Fibroblast of villous mesenchyme (primary cell): ENCODE measurements at places on chromosomes 7 and 10. TPM values are rescaled to one million over a fixed set of nuclear protein-coding genes. Genes with fewer than 3 reads are reported as not detected.

The CALHM1 gene
- total RNA-seq: not detected in 2 replicates

The AMZ1 gene
- 12.2 and 14.2 TPM in 2 replicates for total RNA-seq

The CYP2C19 gene
- 0.43 TPM in 1 of 2 replicates, not detected in the other for total RNA-seq

The GIMAP8 gene
- under 0.01 TPM in 1 of 2 replicates, not detected in the other for total RNA-seq

The SPDYE11 gene
- total RNA-seq: not detected in 2 replicates

The TFEC gene
- not detected in 2 replicates for total RNA-seq

The KNDC1 gene
- total RNA-seq: 1.9 and 5.6 TPM in 2 replicates

The ARHGAP22 gene
- 22.9 and 31.6 TPM in 2 replicates for total RNA-seq

The BCCIP gene
- total RNA-seq: 31.2 and 48.4 TPM in 2 replicates

The CALML5 gene
- not detected in 2 replicates for total RNA-seq

The HYAL4 gene
- under 0.01 and 0.64 TPM in 2 replicates for total RNA-seq

The HABP2 gene
- not detected in 2 replicates for total RNA-seq

The TAF3 gene
- 2.2 and 2.3 TPM in 2 replicates for total RNA-seq

The ALOX5 gene
- not detected in 2 replicates for total RNA-seq

The IGFBP1 gene
- total RNA-seq: under 0.01 TPM in 1 of 2 replicates, not detected in the other

The IDI1 gene
- total RNA-seq: 114 and 174 TPM in 2 replicates

The NUDT5 gene
- 59.2 and 64.1 TPM in 2 replicates for total RNA-seq

The CDK14 gene
- total RNA-seq: 29.0 and 41.0 TPM in 2 replicates

The ZP3 gene
- 0.86 and 0.97 TPM in 2 replicates for total RNA-seq

The ZNF853 gene
- under 0.01 and 0.32 TPM in 2 replicates for total RNA-seq

The CPED1 gene
- 95.9 and 106 TPM in 2 replicates for total RNA-seq

The CLCN1 gene
- under 0.01 TPM in 2 replicates for total RNA-seq

The CTAGE8 gene
- total RNA-seq: 0.43 TPM in 1 of 2 replicates, not detected in the other
